ENCODE measurements at places on chromosomes 5 and 9.

- DNase-seq, result no peak
These were observed 73.5 kb downstream of the NR6A1 start for GRCh38 chr9:124697326-124698200.

- no peak for DNase-seq
These were observed 188.2 kb downstream of the BNC2 start for GRCh38 chr9:16682273-16682672.

DNA sequence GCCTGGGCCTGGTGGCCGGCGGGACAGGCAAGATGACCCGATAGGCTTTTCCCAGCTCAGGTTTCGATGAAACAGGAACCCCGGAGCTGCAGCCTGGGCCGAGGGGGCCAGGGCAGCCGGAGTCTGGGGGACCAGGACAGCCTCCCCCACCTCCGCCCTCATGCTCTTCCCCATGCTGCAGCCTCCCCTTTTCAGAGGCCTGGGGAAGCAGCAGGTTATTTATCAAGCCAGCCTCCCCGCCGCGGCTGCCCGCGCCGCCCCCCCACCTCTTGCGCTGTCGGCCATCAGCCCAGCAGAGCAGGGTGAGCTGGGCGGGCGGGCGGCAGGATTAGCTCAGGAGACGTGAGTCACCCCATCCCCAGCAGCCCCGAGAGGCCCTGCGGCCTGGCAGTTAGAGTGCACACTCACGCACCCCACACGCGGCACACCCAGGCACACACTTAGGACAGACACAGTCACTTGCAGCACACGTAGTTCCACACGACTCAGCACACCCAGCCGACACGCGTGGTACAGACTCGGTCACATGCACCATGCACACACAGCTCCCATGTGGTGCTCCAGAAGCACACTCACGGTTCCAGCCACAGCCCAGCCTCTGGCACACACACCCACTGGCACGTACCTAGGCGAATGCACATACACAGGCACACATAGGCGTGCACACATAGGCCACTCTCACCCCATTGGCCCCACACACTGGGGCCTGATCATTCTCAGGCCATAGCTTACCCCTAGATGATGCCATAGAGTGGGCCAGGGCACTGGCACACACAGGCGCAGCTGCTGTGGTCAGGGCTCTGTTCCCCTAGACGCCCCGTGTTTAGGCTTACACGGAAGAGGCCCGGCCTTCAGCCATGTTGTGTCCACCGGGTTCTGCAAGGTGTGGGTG, 13.0 kb downstream of the CXXC5 start:
- no peak for DNase-seq

DNA sequence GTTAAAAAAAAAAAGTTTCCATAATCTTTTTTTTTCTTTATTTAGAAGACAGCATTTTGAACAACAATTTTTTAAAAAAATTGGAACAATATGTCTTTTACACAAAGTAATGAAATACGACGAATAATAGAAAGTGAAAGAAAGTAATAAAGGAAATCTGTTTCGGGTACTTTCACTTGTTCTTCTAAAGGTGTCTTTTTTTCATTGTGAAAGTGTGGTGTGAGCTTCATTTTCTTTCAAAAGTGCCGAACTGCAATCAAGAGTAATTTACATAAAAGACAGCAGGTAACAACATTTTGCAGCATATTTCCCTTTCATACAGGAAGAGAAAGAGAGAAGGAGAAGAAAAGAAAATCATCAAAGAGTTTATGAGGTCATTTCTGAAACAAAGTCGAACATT, 159.7 kb upstream of the CDH12 start:
- no peak for DNase-seq

- no peak for DNase-seq
These were observed 558 bp upstream of the SMAD5 start for GRCh38 chr5:136132087-136132486.

DNA sequence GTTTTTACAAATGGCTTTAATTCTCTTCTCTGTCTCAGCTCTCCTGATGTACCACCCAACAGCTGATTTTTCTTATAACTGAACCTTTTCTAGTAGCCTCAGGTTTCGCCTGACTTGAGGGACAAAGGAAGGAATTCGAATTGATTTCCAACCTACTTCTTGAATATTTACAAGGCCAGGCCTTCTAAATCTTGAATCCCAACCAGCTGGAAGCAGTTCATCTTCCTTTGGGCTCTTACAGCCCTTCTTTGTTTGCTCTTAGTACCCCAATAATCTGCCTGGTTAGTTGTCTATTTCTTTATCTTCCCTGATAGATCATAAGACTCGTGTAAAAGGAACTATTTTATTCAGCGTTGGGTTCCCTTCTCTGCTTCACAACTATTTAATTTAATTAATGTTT, 95.9 kb downstream of the NLN start:
- DNase-seq, result no peak

DNA sequence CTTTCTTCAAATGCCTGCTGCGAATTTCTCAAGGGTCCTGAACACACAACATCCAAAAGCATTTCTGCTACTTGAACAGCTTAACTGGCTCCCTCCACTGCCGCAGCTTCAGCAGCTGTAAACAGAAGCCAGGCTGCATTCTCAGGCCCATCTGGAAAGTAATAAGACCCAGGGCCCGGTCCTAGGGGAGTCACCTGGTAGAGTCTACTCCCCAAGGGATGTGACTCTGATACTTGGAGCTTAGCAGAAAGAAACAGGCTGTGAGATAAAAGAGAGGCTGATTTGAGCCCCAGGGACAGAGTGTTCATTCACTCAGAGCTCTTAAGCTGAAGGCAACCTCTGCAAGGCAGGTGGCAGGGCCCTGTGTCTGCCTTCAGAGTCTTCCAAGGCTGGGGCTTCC, 356.8 kb downstream of the SPOCK1 start:
- no peak for DNase-seq

GRCh38 chr5:123546657-123547056, 34.7 kb downstream of the CSNK1G3 start:
- no peak for DNase-seq

DNA sequence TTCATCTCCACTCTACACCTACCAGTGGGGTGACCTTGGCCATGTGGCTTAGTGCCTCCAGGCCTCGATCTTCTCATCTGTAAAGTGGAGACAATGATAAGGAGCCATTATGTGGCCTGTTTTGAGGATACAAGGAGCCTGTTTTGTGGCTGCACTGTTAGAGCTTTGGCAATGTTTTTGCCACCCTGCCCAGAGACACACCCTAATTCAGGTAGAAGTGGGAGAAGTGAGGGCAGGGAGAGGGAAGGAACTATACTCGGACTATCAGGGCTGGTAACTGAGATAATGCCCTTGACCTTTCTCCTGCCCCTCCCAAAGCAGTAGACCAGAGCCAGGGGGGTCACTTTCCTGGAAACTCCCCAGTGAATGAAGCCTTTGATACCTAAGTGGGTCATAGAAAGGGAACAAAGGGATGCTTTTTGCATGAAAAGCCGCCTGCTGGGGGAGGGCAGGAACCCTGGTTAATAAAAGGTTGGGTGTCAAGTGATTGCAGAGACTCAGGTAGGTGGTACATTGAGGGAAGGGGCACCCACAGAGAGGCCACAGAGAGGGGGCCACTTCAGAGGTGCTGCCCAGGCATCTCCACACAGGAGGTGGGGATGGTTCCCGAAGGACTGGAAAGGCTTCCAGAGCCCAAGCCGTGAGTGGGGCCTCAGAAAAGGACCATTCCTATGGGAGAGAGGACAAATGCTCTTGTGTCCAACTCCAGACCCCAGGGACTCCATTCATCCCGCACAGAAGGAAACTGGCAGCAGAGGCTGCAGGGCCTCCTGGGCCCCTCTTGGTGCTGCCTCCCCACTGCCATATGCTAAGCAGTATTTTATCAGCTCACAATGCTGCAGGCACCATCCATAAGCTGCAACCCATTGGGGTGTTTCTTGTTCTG, 42.3 kb upstream of the VDAC1 start:
- DNase-seq, result no peak

- no peak for DNase-seq
These were observed 78.1 kb upstream of the NREP start for GRCh38 chr5:111834926-111835599.

DNA sequence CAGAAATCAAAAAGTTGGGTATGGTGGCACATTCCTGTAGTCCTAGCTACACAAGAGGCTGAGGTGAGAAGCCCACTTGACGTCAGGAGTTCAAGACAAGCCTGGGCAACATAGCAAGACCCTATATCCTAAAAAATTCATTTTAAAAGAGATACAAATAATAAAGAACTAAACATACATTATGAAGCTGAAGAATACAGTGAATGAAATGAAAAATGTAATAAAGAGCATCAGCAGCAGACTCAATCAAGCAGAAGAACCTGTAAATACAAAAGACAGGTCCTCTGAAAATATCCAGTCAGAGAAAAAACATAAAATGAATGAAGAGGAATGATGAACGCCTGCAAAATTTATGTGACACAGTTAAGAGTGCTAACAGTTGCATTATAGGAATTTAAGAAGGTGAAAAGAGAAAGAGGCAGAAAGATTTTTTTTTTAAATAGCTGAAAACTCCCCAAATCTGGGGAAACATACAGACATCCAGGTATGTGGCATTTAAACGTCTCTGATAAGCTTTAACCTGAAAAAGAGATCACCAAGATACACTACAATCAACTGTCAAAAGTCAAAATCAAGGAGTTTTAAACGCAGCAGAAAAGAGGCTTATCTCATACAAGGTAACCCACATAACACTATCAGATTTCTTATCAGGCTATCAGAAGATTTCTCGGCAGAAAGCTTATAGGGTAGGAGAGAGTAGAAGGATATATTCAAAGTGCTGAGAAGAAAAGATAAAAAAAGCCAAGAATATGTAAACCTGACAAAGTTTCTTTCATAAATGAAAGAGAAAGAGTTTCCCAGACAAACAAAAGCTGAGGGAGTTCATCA, 57.6 kb downstream of the PRRC1 start:
- no peak for DNase-seq

- DNase-seq, result no peak
These were observed 195.5 kb downstream of the TMEM167A start for GRCh38 chr5:82881571-82882174.

Data from activated T-helper 1 cell treated with anti-CD3 and anti-CD28 coated beads, Interleukin-2, amount 50 U/mL, for 16 hours (primary cell).